ENCODE measurements at places on chromosomes 1 and 21.
A peak's percentile ranks its signal among the peaks of the same experiment; 100 is the strongest.

- DNase-seq, result peak; percentile 66
These were observed 32.3 kb downstream of the CCDC185 start for GRCh38 chr1:223425550-223425949.

DNA sequence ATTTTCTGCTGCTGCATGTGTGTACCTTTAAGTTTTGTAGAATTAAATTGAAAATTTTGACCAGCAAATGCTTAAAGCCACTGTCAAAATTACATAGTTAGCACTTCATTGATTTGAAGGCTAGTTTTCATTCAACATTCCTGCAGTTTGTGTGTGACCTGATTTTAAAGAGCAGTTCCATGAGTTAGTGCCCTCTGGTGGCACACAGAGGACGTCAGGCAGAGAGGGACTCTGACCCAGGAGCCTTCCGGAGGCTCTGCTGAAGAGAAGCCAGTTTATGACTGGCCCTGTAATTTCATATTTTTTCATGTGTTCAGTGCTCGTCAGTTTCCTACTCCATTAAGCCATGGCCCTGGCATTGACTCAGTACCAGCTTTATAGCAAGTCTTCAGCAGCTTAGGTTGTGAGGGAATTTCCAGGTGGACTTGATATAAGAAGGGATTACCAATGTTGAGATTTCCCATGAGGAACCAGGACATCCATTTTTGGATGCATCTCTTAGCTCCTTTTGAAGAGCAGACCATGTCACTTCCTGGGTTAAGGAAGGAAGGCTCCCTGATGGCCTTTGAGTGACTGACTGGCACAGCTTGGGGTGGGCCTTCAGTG is 104.7 kb downstream of the CAMTA1 start:
- peak; percentile 82 for DNase-seq

DNA sequence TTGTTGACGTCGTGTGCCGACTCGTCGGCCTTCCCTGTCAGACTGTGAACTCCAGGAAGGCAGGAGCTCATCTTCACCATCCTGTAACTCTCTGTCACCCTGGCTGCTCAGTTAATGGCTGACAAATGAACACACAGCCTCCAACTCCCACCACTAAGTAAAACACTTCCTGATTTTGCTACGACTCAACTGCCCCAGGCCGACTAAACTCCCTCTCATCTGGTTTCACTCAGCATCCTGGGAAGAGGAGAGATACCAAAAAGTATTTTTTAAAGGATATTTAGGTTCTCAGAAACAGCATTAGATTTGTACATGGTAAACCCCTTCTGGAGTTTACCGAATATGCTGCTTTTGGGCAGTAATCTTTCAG is 18.2 kb upstream of the LHX4 start:
- DNase-seq, result peak; percentile 29

DNA sequence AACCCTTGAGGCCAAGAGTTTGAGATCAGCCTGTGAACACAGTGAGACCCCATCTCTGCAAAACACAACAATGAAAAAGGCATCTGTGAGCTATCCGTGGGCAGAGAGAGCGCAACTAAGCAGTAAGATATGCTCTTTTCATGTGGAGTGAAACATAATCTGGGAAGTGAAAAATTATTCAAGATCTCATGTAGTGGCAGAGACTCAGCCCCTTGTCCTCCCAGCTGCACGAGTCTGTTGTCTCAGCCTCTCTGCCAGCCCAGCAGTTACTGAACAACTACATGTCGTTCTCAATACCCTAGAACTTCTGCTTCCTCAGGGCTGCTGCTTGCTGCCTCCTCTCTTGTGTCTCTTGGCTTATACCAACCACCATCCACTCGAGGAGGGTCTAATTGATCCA is 61.3 kb upstream of the WDR26 start:
- DNase-seq, result peak; percentile 16

DNA sequence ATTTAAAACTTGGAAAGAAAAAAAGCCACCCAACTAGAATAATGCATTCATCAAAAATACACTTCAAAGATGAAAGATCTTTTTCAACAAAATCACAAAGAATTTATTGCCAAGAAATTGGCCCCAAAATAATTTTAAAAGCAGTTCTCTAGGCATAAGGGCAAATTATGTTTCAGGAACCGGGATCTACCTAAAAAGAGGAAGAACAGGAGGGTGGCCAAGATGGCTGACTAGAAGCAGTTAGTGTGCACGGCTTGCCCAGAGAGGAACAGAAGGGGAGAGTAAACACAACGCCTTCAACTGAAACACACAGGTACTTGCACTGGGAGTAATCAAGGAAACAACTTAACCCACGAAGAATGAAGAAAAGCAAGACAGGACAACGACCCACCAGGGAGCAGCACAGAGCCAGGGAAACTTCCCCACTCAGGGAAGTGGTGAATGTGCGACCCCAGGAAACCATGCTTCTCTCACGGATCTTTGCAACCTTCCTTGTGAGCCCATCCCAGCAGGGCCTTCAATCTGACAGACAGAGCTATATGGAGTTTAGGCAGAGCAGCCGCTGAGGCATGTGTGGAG is 46.1 kb downstream of the ACKR1 start:
- no peak for DNase-seq

GRCh38 chr1:159146980-159147379 is 24.4 kb upstream of the CADM3 start:
- no peak for DNase-seq

DNA sequence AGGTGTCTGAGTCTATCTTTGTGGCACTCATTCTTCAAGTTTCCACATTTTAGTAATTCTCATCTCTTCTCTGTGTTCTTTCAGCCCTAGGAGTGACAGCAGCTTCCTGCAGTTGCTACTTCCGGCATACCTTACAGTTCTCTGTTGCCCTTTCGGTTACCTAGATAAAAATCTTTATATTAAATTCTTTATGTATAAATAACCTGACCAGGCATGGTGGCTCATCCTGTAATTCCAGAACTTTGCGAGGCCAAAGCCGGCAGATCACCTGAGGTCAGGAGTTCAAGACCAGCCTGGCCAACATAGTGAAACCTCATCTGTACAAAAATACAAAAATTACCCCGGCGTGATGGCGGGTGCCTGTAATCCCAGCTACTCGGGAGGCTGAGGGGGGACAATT is 62.9 kb downstream of the CDKN2C start:
- no peak for DNase-seq

DNA sequence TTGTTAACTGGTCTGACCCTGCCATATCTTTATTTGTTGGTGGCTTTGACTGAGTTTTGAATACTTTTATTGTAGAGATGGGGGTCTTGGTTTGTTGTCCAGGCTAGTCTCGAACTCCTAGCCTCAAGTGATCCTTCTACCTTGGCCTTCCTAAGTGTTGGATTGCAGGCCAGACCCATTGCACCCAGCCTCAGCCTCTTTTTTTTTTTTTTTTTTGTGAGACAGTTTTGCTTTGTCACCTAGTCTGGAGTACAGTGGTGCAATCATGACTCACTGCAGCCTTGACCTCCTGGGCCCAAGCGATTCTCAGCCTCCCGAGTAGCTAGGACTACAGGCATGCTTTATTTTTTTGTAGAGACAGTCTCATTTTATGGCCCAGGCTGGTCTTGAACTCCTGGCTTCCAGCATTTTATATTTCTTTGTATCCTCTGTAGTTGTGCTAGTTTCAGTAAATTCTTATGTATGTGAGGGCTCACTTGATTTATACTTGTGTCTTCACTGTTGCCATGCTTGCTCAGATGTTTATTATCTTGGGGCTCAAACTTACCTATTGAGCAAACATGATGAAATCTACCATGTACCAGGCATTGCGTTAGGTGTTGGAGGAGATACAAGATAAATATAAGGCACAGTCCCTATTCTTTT is 24.1 kb downstream of the THRAP3 start:
- peak; percentile 91 for DNase-seq

DNA sequence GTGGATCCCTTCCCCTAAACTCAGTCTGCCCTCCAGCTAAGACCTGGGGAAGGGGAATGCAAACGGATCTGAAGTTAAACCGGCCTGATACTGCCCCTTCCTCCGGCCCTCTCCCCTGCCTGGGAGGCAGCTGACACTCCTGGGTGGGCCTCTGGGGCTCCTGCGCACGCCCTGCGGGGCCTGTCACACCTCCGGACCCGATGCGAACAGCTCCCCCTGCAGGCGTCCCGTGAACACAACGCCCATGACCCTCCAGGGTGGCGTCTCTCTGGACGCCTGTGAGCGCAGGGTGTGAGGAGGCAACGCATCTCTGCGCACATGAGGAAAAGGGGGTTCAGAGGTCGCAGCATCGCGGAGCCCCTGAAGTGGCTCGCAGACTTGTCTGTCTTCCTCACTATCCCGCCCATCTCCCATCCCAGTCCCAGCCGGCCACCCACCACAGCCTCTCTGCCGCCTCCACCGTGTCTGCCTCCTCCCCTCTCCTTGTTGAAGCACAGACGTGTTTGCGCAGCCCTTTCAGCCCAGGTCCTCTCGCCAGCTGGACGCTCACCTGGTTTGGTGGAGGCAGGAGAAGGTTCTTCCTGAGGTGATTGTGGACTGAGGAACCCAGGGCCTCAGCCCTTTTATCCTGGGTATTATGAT is 421 bp upstream of the LCE3A start:
- DNase-seq, result peak; percentile 23

- DNase-seq, result peak; percentile 95
These were observed 62.3 kb downstream of the OPTC start for GRCh38 chr1:203556047-203556851.

GRCh38 chr1:239814306-239814881 is 277.3 kb upstream of the FMN2 start:
- peak; percentile 86 for DNase-seq

GRCh38 chr1:208007319-208007937 is 96.5 kb upstream of the CD34 start:
- peak; percentile 22 for DNase-seq

DNA sequence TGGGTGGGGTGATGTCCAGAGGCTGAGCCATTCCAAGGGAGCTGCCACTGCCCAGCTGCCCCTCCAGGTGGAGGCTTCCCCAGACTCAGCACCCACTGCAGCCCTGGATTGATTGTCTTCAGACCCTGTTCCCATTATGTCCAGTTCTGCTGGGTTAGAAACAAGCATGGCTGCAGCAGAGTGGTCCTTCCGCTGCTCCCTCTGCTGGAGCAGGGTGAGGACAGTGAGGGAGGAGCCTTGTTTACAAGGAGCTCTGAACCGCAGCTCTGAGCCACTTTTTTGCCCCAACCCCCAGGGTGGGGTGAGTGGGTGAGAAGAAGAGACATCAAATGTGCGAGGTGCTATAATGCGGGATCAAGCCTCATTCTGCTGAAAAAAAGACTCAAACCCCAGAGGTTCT is 2.3 kb downstream of the TNNT2 start:
- DNase-seq, result peak; percentile 14

DNA sequence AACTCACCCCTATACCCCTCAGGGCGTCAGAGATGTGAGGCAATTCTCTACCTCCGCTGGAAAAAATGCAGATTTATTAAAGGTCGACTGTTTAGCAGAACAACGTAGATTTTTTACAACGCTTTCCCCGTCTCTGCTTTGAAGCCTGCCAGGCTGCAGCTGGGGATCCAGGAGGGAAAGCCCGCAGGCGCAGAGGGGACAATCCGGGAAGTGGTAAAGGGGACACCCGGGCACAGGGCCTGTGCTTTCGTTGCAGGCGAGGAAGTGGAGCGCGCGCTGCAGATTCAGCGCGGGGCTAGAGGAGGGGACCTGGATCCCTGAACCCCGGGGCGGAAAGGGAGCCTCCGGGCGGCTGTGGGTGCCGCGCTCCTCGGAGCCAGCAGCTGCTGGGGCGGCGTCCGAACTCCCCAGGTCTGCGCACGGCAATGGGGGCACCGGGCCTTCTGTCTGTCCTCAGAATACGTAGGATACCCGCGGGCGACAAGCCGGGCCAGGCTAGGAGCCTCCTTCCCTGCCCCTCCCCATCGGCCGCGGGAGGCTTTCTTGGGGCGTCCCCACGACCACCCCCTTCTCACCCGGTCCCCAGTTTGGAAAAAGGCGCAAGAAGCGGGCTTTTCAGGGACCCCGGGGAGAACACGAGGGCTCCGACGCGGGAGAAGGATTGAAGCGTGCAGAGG is 5.5 kb downstream of the SIM2 start:
- DNase-seq, result no peak

DNA sequence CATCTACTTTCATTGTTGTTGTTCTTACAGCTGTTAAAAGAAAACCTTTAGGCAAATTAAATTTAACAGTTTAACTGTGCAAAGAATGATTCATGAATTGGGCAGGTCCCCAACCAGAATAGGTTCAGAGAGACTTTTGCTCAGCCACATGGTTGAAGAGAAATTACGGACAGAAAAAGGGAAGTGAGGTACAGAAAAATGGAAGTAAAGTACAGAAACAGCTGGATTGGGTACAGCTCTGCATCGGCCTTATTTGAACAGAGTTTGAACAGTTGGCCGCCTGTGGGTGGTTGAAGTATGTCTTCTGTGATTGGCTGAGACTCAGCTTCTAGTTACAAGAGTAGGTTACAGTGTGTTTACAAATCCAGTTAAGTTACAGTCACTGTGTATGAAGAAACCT is 210.1 kb downstream of the FGGY start:
- peak; percentile 86 for DNase-seq
